SK-N-DZ (cell line): ENCODE measurements at places on chromosomes 2 and 18.

GRCh38 chr18:13513021-13513420 lies 213.3 kb downstream of the FAM210A start:
- peak; percentile 38 for DNase-seq

DNA sequence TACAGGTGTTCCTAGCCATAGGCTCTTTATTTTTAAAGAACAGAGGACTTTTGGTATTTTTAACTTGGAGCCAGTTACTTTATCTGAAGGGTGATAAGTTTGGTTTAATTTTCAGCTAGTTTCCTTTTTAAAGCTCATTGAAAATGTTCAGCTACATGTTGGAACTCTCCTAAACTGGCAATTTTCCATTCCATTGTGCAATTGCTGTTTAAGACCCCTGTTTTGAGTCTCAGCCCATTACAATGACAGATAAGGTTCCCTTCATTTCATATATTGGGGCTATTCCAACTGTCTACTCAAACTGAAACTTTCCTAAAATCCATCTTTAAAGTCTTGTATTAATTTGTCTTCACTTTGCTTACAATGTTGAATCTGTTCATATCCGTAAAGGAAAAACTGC lies 11.6 kb downstream of the MAIP1 start:
- no peak for DNase-seq

DNA sequence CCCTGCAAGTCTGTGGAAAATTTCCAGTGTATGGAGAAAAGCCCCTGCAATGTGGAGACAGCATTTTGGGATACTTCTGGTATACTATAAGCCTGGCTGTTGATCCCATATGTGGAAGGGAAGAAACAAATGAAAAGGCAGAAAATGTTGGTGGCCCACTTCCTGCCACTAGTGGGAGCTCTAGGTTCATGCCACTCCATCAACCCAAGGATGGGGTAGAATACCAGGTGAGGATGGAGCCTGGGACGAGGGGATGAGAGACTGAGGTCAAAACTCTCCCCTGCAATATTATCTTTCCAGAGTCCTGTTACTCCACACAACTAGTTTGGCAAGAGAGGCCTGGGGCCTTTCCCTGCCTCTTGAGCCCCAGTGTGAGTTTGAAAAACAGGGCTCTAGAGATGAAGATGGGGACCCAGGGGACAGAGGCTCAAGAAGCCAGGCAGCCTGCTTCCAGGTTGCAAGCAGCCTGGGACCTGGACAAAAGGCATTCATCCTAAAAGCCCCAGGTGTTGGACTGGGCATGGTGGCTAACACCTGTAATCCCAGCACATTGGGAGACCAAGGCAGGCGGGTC lies 31.9 kb downstream of the BMP10 start:
- DNase-seq: no peak

DNA sequence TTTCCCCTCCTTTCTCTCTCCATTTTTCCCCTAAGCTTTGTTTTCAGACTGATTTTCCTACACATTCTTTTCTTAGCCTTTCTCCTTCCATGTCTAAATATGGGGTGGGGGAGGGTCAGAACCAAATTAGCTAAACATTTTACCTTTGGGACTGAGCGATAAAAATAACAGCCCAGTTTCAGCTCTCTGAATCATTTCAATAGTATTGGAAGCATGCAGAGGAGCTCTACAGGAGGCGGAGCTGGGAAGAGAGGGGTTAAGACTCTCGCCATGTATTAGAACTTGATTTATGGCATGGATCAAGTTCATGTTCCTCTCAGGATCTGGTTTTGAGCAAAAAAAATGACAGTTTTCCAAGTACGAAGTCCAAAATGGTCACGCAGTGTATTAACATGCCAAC lies 109.1 kb downstream of the CPO start:
- DNase-seq: no peak

GRCh38 chr2:208798698-208799097 lies 392.1 kb downstream of the PTH2R start:
- no peak for DNase-seq

GRCh38 chr2:43872151-43872550 lies 33.4 kb downstream of the ABCG8 start:
- DNase-seq: no peak

- DNase-seq: no peak
Measured at GRCh38 chr2:38648107-38648761, 17.7 kb upstream of the GALM start.

DNA sequence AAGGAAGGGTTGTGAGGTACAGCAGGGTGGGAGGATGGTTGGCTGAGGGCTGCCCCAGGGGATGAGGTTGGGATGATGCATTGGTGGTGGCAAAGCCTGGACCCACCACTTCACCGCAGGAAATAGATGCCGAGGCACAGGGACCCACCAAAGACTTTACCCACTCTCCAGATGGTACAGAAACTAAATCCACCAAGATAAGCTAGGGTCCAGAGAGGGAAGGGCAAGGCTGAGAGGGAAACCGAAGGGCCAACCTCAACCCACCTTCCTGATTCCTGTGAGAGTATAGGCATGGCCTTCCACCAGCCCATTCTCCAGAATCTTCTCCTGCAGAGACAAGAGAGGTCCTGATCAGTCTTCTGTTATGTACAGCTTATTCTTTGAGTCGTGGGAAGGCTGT lies 18.1 kb downstream of the CAPN14 start:
- DNase-seq: no peak

DNA sequence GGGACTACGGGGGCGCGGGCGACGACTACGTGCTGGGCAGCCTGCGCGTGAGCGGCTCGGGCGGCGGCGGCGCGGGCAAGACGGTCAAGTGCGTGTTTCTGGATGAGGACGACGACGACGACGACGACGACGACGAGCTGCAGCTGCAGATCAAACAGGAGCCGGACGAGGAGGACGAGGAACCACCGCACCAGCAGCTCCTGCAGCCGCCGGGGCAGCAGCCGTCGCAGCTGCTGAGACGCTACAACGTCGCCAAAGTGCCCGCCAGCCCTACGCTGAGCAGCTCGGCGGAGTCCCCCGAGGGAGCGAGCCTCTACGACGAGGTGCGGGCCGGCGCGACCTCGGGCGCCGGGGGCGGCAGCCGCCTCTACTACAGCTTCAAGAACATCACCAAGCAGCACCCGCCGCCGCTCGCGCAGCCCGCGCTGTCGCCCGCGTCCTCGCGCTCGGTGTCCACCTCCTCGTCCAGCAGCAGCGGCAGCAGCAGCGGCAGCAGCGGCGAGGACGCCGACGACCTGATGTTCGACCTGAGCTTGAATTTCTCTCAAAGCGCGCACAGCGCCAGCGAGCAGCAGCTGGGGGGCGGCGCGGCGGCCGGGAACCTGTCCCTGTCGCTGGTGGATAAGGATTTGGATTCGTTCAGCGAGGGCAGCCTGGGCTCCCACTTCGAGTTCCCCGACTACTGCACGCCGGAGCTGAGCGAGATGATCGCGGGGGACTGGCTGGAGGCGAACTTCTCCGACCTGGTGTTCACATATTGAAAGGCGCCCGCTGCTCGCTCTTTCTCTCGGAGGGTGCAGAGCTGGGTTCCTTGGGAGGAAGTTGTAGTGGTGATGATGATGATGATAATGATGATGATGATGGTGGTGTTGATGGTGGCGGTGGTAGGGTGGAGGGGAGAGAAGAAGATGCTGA lies 1.4 kb downstream of the SOX11 start:
- peak; percentile 62 for DNase-seq

DNA sequence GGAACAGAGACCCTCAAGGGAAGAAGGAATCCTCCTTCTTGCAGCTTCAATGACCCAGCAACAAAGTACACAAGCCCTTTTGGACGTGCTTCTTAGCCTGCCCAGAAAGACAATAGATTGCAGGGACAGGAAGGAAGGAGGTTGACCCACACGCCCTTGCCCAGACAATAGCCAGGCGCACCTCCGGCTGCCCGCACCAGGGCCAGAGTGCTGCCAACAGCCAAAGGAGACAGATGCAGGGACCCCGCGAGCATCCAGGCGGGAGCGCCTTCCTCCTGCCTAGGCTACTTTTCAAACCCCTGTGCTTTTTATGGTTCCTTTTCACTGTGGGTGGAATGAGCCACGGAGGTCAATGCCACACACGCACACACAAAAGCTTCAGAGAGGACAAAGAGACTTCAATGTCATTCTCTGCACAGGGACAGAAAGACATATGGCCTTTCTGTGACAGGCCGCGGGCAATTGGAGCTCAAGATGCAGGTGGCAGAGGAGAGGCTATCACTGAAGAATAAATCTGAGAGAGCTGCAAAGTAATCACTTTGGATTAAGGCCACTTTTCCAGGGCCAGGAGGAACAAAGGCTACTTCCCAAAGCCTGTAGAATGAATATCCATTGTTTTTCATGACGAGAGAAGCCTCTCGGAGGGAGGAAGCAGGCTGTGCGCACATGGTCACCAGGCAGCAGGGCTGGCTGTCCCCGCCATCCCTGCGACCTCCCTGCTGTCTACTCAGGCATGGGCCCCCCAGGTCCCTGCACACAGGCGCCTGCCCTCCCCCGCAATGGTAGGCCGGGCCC lies 300.6 kb downstream of the EIPR1 start:
- no peak for DNase-seq

GRCh38 chr18:11851146-11851805 lies at the start of gene CHMP1B:
TSS of gene CHMP1B (plus strand) at chr18:11851413. CDS start at chr18:11851512, 99 bp downstream.
- DNase-seq: peak; percentile 94

DNA sequence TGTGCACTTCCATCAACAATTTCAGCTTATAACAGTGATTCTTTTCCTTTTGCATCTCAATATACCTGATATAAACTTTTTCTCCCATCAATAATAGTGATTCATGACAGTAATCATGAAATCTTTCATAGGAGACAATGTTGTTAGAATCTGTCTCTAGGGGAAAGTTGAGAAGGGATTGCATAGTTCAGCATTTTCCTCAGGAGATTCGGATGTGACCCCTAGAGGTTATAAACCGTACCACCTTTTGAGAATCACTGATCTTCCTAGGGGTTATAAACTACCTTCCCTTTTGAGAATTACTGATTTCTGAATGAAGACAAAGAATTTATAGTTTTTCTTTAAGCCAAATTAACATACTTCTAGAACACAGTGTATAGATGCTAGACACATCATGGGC lies 53.0 kb upstream of the GALNT3 start:
- no peak for DNase-seq

DNA sequence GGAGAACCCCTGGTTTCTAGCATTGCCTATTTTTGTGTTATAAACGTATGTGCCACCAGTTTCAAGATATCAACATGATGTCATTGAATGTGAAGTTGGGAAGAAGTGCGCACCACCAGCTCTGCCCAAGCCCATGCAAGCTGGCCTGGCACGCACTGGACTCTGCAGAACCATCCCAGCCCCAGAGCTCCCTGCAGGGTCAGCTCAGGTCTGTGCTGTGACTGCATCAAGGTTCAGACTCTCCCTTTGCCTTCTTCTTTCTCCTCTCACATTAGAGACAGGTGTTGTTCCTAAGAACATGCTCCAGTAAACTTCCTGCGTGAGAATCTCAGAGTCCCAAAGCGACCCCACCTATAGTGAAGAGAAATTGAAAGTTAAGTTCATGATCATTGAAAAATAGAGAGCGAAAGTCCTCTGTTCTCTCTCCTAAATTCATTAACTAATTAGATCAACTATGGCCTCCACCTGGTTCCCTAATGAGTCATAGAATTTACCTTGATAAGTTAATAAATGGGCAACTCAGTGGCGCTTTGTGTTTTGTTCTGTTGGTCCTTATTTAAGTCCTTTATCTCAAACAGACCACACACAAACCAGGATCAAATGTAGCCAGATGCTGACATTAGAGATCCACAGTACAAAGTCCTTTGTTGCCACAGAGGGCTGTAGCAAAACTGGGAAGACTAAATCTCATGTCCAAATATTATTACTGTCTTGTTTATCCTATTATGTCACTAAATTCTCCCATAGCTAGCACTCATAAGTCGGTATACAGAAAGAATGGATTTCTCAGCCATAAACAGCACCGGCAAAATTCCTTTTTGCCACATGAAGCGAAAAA lies 432.3 kb downstream of the STK39 start:
- no peak for DNase-seq

- no peak for DNase-seq
Measured at GRCh38 chr2:208807756-208808155, 401.2 kb downstream of the PTH2R start.

- DNase-seq: no peak
Measured at GRCh38 chr2:88711897-88712296, 20.4 kb downstream of the RPIA start.

DNA sequence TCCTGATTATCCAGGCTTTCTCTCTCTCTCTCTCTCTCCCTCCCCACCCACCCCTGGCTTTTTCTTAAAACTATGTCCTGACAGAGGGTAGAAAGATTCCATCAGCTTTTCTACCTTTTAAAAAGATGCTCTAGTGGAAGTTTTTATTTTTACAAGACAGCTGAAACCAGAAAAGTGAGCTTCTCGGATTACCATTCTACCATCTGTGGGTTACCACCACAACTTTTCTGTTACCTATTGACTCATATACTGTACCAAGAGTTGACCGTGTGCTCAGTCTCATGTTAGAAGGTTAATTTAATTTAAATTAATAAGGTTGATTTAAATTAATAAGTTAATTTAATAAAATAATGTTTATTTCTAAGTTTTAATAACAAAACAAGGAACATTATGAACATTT lies 137.6 kb downstream of the UPP2 start:
- no peak for DNase-seq

DNA sequence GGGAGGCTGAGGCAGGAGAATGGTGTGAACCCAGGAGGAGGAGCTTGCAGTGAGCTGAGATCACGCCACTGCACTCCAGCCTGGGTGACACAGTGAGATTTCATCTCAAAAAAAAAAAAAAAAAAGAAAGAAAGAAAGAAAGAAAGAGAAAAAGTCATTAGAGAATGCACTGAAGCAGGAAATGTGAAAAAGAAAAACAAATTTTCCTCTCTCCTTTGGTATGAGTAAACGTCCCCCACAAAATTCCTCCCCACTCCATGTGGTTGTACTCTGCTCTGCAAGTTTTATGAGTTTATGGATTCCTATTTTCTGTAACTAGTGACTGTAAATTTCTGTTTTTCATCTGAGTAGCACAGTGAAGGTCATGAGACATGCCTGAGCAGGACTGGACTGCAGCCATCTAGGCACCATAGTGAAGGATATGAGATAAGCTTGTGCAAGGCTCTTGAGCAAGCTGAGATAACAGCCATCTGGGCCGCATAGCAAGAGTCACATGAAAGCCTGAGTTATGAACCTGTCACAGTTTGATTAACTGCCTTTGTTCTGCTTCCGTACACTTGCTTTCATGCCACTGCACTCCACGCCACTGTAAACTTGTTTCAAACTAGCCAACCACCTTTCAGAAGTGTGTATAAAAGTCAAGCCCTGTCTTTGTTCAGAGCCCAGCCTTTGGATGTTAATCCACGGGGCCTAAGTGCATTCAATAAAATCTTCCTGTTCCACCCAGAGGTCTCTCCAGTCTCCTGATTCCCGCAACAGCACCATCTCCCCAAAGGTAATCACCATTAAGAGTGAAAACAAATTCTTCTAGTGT lies 50.2 kb downstream of the SKA1 start:
- peak; percentile 78 for DNase-seq

DNA sequence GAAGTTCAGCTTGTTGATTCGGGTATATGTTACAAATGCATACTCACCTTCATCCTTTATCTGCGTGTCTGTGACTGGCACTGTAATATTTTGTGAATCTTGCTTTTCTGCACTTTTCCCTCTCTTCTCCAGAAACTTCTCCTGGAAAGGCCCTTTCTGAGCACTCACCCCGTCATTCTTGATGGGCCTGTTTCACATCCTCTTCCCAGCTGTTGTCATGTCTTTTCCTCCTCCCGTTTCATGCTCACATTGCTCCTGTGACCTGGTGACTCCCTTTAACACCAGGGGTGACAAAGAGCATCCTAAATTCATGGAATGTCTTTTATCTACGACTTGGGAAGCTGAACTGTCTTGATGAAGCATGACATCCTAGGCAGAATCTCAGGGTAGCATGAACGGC lies 65.8 kb downstream of the CD8B2 start:
- DNase-seq: no peak
